ENCODE measurements at places on chromosomes 4 and X. TPM values are rescaled to one million over a fixed set of nuclear protein-coding genes. Genes with fewer than 3 reads are reported as not detected.

Gene XG
- total RNA-seq: 1.3 TPM

Gene LDB2
- total RNA-seq: 4.6 TPM

Gene KIAA1210
- total RNA-seq: 0.82 TPM

Gene WDR17
- 2.7 TPM for total RNA-seq

Gene WNK3
- 17.2 TPM for total RNA-seq

DNA sequence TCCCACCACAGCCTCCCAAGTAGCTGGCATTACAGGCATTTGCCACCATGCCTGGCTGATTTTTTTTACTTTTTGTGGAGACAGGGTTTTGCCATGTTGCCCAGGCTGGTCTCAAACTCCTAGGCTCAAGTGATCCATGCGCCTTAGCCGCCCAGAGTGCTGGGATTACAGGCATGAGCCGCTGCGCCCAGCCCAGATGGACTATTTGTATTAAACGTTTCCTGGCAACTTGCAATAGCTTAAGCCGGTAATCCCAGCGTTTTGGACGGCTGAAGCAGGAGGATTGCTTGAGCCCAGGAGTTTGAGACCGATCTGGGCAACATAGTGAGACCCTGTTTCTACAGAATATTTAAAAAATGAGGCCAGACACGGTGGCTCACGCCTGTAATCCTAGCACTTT, 18.4 kb downstream of the UBE2K start:
- H3K4me3 ChIP-seq: no peak overlapping the region
- H3K27me3 ChIP-seq: no peaks in the 10 kb centered on the region
- H3K4me1 ChIP-seq: peaks cover 4% of the 10 kb centered on the region
- no peak for DNase-seq
- peaks cover 11% of the 10 kb centered on the region for H3K36me3 ChIP-seq

- H3K4me3 ChIP-seq: peak within 1 kb of the TSS; percentile 73
- H3K27ac ChIP-seq: no peak within 1 kb of the TSS
- H3K36me3 ChIP-seq: peaks cover 2% of the 10 kb centered on the region
Observed at GRCh38 chrX:48835524-48836329, at the start of gene PCSK1N. TSS of gene PCSK1N (minus strand) at chrX:48835610. CDS start at chrX:48835532, 78 bp downstream.

DNA sequence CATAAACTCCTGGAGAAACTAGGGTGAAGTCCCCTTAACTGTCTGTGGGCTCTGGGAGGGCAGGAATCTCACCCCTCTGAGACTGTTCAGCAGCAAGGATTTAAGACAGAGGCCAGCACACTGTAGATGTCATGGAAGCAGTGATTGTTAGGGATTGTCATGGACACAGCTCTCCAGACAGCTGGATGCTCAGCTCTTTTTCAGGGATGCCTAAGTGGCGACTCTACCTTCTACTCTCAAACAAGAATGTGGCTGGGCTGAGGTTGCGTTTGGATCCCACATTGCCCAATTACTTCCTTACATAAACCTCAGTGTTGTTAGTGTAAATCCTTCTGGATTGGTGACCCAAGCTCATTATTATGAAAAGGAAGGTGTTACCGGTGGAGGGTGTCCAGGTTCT, 291.9 kb upstream of the VCX3A start:
- H3K4me3 ChIP-seq: no peak overlapping the region
- no peaks in the 10 kb centered on the region for H3K36me3 ChIP-seq
- H3K27me3 ChIP-seq: no peaks in the 10 kb centered on the region
- no peak overlapping the region for H3K27ac ChIP-seq
- no peaks in the 10 kb centered on the region for H3K4me1 ChIP-seq

DNA sequence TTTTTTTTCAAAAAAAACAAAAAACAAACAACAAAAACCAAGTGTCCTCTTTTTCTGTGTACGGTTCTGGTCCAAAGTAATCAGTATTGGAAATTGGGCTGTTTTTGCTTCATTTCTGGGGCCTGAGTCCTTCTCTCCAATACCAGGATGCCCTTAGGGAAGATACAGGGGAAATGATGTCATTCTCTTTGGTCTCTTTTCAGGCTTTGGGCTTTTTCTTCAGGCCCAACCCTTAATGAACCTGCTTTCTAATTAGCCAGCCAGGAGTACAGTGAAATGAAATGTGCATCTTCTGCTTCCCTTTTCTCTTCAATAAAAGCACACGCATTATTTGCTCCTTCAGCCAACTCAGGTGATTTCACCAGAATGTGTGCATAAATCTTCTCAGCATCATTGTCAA, 52.6 kb upstream of the RBPJ start:
- H3K4me1 ChIP-seq: peaks cover 8% of the 10 kb centered on the region
- DNase-seq: no peak
- no peaks in the 10 kb centered on the region for H3K27me3 ChIP-seq

DNA sequence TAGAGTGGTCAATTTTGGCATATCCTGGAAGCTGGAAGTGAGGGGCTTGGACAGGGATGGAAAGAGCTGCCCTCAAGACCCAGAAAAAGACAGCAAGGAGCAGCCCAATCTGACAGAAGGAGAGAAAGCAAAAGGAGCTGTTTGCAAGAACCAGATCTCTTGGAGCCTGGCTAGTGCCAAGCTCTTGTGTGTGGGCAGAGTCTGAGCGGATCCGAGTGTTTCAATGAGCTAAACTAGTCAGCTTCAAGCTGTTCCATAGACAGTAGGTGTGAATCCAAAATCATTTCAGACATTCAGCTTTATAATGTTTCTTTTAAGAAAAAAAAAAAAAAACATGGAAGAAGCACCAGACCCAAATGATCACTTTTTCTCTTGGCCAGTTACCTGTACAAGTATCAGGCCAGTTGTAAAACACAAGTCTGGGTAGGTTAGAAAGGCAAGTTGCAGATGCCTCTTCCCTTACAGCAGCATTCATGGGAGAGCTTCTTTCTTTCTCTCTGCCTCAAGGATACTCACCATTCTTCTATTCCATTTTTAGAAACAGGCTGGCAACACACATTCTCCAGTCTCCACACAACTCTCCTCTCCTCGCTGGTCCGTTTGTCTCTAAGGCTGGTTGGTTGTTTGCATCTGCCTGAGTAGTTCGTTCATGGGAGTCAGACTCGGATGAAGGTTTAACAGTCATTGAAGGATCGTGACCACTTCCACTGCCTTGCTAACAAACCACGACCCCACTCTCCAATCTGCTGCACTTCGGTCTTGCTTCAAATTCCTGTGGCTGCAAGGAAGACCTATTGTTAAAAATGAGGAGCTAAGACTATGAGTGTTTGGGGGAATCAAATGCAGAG, 105.2 kb upstream of the GATB start:
- H3K36me3 ChIP-seq: no peaks in the 10 kb centered on the region
- no peak overlapping the region for H3K4me3 ChIP-seq
- peaks cover 2% of the 10 kb centered on the region for H3K4me1 ChIP-seq
- H3K27ac ChIP-seq: no peak overlapping the region
- DNase-seq: no peak

DNA sequence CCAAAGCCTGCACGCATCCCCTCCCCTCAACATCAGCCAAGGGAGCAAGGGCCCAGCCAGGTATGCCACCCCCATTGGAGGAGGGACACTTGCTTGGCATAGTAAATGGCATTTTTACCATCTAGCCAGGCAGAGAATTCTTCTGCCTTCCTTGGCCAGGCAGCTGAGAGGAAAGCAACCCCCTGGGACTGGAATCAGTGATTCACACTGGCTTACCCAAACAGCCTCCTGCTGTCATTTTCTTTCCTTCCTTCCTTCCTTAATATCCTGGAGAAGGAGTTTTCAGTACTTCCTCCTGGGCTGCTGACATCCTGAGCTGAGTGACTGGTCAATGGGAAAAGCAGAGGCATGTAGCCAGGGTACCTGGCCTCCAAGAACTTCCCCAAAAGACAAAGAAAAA, 28.6 kb upstream of the KIAA1210 start:
- no peaks in the 10 kb centered on the region for H3K36me3 ChIP-seq
- H3K4me3 ChIP-seq: no peak overlapping the region
- no peak for DNase-seq
- H3K27me3 ChIP-seq: no peaks in the 10 kb centered on the region
- H3K4me1 ChIP-seq: peaks cover 9% of the 10 kb centered on the region

- no peaks in the 10 kb centered on the region for H3K36me3 ChIP-seq
- no peak overlapping the region for H3K4me3 ChIP-seq
- H3K4me1 ChIP-seq: no peaks in the 10 kb centered on the region
- no peak for DNase-seq
Observed at GRCh38 chrX:22577181-22577580, 304.5 kb downstream of the CBLL2 start.

GRCh38 chrX:135411893-135412292, 9.9 kb upstream of the SMIM10L2A start:
- no peaks in the 10 kb centered on the region for H3K36me3 ChIP-seq
- no peak for DNase-seq
- peaks cover 5% of the 10 kb centered on the region for H3K27me3 ChIP-seq
- H3K27ac ChIP-seq: no peak overlapping the region
- H3K4me3 ChIP-seq: no peak overlapping the region

DNA sequence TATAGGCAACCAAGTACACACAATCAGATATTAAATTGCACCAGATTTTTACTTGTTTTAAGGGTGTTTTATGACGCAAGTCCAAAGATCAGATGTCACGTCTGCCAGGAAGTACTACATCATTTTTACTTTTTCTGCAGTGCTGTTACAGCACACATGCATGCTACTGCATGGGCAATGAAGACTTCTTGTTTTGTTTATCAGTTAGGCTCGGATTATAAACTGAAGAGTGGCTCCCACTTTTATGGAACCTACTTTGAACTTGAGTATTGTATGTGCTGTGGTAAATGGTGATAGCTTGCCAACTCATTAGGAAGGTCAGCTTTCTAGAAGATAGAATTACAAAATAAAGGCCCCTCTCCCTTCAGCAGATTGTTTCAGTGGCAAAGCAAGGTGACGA, 131.6 kb downstream of the CEP135 start:
- H3K4me3 ChIP-seq: no peak overlapping the region
- H3K4me1 ChIP-seq: peaks cover 24% of the 10 kb centered on the region
- no peak overlapping the region for H3K27ac ChIP-seq
- H3K36me3 ChIP-seq: no peaks in the 10 kb centered on the region

GRCh38 chr4:125365731-125366130, 51.0 kb downstream of the FAT4 start:
- peaks cover 4% of the 10 kb centered on the region for H3K36me3 ChIP-seq
- no peak for DNase-seq

- H3K27me3 ChIP-seq: no peaks in the 10 kb centered on the region
- H3K4me1 ChIP-seq: peaks cover 41% of the 10 kb centered on the region
- no peak overlapping the region for H3K4me3 ChIP-seq
- peaks cover 2% of the 10 kb centered on the region for H3K36me3 ChIP-seq
- no peak overlapping the region for H3K27ac ChIP-seq
Observed at GRCh38 chr4:87057835-87058355, 123.1 kb downstream of the AFF1 start.

DNA sequence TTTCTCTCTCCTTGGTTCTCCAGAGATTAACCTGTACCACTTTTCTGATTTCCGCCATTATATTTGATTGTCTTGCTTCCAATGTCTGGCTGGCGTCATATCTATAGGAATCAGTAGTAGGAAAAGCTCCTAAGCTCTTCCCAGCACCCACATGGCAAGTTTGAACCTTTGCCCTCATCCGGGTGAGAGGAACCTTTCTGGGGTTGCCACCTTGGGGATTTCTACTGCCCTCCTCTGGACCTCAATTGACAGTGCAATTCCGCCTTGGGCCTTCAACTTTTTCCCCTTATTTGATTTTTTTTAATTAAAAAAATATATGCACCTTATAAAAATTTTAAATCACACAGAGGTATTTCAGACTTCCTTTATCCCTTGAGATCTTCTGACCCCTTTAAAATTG, 2.0 kb upstream of the CXorf66 start:
- H3K27me3 ChIP-seq: peaks cover 27% of the 10 kb centered on the region
- no peak overlapping the region for H3K27ac ChIP-seq
- no peaks in the 10 kb centered on the region for H3K36me3 ChIP-seq

DNA sequence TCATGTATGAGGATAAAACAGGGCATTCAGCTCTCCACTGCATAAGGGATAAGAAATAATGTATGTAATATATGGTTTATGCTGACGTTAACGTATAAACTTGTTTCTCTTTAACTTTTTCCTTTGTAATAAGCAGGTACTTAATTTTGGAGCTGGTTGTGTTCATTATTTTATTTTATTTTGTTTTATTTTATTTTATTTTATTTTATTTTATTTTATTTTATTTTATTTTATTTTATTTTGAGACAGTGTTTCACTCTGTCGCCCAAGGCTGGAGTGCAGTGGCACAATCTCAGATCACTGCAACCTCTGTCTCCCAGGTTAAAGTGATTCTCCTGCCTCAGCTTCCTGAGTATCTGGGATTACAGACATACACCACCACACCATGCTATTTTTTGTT, 1932.6 kb upstream of the TENM3 start:
- no peaks in the 10 kb centered on the region for H3K36me3 ChIP-seq
- no peaks in the 10 kb centered on the region for H3K27me3 ChIP-seq
- H3K4me1 ChIP-seq: peaks cover 7% of the 10 kb centered on the region
- no peak overlapping the region for H3K27ac ChIP-seq
- H3K4me3 ChIP-seq: no peak overlapping the region
- no peak for DNase-seq

DNA sequence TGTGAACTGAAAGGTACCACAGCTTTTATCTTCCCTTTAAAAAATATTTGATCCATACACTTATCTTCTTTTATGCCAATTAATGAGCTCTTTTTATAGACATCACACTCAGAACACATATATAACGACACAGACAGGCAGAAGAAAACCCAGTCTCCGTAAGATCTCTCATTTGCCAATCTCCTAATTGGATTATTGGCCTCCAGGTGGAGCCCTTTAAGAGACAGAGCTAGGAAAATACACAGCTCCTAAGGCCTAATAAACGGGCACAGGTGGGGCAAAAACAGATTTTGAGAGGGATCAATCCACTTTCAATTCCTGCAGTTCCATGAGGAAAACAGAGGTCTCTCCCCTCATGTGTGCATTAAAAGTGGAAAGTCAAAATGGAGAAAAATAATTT, 1495.4 kb downstream of the RPA4 start:
- DNase-seq: no peak
- no peak overlapping the region for H3K27ac ChIP-seq
- H3K27me3 ChIP-seq: no peaks in the 10 kb centered on the region
- H3K4me1 ChIP-seq: peaks cover 4% of the 10 kb centered on the region
- H3K4me3 ChIP-seq: no peak overlapping the region
- peaks cover 5% of the 10 kb centered on the region for H3K36me3 ChIP-seq

GRCh38 chr4:144288011-144288903, 147.7 kb upstream of the GYPA start:
- H3K4me1 ChIP-seq: peaks cover 10% of the 10 kb centered on the region
- DNase-seq: no peak
- H3K36me3 ChIP-seq: no peaks in the 10 kb centered on the region
- H3K27ac ChIP-seq: no peak overlapping the region
- no peak overlapping the region for H3K4me3 ChIP-seq

DNA sequence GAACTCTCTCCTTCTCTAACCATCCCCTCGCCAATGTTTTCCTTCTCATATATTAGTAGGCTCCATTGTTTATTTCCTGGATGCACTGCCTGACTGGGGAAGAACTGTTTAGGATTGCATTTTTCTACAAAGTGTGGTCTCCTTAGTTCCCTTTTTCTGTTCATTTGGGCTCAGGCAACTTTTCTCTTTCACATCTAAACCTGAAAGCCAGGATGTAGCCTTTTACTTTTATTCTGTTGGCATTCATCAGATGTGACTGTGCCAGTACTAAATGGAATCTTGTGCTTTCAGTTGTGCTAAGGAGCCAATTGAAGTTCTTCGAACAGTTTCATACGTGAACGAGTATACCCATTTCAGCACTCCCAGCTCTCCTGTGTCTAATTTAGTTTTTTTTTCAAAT, 59.8 kb downstream of the DDIT4L start:
- H3K27me3 ChIP-seq: no peaks in the 10 kb centered on the region
- no peaks in the 10 kb centered on the region for H3K36me3 ChIP-seq
- no peak overlapping the region for H3K4me3 ChIP-seq

GRCh38 chr4:169100670-169101101, 90.6 kb upstream of the CBR4 start:
- H3K4me1 ChIP-seq: peaks cover 11% of the 10 kb centered on the region
- no peak overlapping the region for H3K27ac ChIP-seq
- no peak overlapping the region for H3K4me3 ChIP-seq
- DNase-seq: no peak
- peaks cover 32% of the 10 kb centered on the region for H3K36me3 ChIP-seq

All from mesothelial cell of epicardium (in vitro differentiated cells).